GM12891 (cell line): ENCODE measurements at places on chromosomes 6 and 20.

DNA sequence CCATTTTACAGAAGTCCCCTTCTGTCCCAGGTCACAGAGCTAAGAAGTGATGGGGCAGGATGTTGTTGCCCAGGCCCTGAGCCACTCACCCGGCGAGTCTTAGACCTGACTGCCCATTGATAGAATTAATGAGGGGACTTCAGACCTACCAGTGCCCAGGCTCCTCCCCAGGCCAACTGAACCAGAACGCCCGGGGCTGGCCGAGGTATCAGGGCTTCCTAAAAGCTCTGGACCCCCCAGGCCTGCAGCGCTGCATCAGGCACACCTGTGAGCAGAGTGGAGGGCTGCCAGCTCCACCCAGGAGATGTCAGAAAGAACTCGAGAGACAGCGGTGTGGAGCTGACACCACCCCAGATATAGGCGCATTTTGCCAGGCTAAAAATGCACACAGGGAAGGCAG is 3.5 kb downstream of the GPR31 start:
- no peak for DNase-seq

- DNase-seq: no peak
Observed at GRCh38 chr6:168242940-168243225, 76.7 kb downstream of the DACT2 start.

DNA sequence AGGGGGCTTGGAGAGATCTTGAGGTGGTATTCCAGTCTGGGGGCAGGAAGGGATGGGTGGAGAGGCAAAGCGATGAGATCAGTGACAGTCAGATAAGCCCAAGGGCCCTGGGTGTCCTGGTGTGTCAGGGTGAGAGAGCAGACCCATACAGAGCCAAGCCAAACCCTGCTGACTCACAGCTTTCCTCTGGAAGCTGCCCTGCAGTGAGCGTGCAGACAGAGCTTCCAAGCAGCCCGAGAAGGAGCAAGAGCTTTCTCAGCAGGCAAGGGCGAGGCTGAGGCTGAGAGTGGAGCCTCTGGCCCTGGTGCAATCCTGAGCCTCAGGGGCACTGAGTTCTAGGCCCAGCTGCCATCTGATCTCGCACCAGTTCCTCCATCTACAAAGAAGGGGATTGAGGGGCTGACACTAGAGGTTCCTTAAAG is 91.1 kb upstream of the HIVEP1 start:
- DNase-seq: no peak

- DNase-seq: no peak
Observed at GRCh38 chr20:31587545-31588389, 17.3 kb upstream of the ID1 start.

DNA sequence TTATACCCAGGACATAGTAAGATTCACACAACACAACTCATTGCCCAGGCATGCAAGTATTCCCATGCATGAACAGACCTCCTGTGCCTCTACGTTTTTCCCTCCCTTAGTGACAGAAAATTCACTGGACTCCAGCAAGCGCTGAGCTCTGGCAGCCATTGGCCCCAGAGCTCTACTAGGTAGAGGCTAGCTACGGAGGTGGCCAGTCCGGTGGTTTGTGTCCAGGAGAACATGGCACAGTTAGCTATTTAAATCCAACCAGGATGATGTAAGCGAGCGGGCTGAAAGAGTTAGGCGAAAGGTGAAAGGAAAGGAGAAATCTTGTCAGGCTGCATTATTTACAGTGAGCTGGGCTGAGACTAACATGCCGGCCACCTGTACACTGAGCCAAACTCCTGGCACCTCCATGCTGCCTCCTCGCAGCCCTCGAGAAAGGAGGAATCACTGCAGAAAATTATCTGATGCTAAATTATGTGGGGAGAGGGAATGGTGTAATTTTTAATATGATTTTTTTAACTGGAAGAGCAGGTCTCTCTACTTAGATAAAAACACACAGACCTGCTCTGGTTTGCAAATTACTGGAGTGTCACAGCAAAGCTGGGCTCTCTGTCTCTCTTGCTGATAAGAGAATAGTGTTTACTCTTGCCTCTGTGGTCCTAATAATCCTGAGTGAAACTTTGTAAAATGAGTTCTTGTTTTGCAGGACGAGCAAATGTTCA is 50.1 kb upstream of the ARMC2 start:
- no peak for DNase-seq

DNA sequence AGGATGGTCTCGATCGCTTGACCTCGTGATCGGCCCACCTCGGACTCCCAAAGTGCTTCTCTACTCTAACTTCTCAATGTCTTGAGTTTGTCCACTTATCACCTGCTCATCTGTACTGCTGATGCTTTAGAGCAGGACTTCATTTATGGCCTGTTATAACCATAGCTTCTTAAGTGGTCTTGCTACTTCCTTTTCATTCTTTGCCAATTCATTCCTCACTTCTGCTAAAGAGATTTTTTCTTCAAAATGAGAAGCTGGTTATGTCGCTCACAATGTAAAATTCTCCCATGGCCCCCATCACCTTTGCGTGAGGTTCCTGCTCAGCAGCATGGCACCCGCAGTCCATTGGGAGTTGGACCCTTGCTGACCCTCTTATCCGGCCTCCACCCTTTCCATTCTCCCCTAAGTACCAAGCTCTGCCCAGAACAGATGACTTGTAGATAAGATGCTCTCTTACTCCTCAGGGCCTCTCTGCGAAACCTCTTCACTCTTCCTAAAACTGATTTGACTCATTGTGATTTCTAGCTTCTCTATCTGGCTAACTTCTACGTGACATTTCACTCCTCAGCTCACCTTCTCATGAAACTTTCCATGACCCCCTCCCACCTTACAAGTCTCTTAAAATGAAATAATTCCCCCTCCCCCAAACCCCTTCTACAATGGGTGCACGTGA is 13.9 kb upstream of the CD164 start:
- DNase-seq: no peak

- no peak for DNase-seq
Observed at GRCh38 chr20:29873946-29874345, 1383.5 kb upstream of the DEFB115 start.

- DNase-seq: no peak
Observed at GRCh38 chr20:25690427-25690826, 6.2 kb downstream of the ZNF337 start.

DNA sequence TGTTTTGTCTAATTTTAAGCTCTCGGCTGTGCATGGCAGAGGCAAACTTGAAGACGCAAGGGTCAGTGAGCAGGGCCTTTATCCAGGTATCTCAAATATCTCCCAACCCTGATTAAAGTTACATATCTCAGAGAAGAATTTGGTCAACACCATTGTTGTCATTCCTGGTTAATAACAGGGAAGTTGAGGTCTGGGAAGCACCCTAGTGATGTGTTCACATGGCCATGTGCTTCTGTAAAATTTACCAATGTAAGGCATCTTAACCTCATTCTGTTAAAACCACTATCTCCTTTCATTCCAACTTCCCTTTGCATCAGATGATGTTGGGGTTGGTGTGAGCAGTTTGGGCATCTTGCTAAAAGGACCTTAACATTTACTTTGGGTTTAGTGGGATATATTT is 4.0 kb upstream of the FAM110A start:
- no peak for DNase-seq

DNA sequence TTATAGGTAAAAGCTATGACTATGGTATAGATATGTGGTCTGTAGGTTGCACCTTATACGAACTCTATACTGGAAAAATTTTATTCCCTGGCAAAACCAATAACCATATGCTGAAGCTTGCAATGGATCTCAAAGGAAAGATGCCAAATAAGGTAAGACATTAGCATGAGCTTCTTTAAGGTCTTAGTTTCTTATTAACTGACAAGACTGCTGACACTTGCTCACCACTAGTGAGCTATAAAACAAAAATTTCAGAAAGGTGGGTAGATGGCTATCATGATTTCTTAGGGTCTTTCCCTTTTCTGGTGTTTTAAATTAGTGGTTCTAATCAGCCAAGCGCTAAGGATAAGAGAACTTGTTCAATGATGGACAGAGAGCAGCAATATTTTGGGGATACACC is 21.9 kb downstream of the FAM217A start:
- DNase-seq: no peak

DNA sequence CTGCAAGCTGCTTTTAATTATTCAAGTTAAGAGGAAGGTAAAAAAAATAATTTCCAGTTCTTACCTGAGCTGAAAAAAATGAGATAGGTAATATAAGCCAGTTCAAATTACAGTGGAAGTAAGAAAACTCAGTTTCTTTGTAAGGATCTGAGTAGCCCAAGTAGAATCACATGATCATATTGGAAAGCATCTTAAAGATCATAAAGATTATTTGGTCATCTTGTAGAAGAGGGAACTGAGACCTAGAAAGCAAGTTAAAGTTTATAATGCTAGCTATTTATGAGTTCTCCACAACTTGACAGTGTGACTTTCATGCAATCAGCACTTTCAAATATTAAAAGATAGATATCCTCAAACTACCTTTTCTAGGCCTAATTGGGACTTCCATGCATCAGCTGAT is 80.5 kb downstream of the FARS2 start:
- no peak for DNase-seq

DNA sequence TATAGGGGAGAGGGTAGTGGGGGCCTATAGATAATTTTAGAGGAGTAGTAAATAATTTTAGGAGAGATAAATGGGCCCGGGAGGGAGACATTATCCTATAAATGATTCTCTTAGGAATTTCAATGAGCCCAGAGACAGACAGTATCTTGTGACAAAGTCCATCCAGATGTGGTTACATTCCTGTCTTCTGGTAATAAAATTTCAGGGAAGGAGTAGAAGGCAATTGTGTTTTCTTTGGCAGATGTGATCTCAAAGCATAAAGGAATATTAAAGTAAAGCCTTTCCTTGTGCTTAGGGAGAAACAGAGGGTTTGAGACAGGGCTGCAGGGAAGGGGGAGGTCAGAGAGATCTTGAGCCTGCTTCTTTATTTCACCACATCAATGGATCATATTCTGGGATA is 979.8 kb upstream of the GJE1 start:
- DNase-seq: no peak

- DNase-seq: no peak
Observed at GRCh38 chr6:101770116-101770515, 376.6 kb downstream of the GRIK2 start.

DNA sequence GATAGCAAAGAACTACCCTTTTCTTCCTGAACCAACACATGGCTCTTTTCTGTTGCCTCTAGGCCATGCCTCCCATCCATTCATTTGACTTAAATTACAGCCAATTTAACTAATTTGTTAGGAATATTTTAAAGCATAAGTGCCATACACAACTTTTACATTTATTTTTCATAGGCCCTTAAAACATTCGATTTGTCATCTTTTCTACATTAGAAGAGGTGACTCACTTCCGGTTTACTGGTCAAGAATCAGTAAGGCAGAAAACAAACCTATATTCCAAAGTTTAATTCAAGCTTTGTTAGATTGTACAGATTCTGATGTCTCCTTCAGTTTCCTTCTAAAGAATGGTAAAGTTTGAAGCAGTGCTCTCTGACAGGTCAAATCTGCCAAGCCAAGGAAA is 344.3 kb downstream of the SAMD5 start:
- no peak for DNase-seq

GRCh38 chr6:36665180-36665579 is 13.3 kb upstream of the CDKN1A start:
- no peak for DNase-seq

DNA sequence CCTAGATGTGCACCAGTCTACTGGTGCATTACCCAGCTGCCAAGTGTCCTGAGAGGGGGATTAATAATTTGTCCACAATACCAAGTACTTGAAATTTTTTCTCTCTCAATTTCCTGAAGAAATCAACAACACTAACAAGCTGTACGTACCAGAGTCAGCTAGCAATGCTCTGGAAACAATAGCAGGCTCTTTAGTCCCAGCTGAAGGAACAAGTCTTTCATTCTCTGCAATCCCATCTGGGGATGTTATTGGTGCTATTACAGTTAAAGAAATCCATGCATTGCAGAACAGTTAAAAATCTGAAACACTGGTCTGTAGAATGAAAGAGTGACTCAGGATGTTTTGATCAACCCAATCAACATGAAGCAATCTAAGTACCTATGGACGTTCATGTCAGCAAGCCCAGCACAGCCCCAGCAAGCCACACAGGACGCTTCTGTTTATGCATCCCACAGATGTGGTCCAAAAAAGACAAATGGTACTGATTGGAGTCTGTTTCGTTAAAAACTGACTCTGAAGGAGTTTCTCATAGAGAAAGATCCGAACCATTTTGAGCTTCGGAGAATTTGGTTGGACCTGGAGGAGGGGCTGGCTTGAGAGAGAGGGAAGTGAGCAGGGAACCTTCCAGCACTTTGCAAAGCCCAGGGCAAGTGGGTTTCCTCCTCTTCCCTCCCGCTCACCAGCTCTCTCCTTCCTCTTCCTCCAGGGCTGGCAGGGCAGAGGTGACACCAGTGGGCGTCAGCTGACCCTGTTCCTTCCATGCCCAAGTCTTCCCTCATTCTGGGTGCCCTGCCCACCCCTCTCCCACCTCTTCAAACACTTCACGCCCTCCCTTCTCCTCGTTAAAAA is 11.9 kb downstream of the PRR18 start:
- DNase-seq: no peak

DNA sequence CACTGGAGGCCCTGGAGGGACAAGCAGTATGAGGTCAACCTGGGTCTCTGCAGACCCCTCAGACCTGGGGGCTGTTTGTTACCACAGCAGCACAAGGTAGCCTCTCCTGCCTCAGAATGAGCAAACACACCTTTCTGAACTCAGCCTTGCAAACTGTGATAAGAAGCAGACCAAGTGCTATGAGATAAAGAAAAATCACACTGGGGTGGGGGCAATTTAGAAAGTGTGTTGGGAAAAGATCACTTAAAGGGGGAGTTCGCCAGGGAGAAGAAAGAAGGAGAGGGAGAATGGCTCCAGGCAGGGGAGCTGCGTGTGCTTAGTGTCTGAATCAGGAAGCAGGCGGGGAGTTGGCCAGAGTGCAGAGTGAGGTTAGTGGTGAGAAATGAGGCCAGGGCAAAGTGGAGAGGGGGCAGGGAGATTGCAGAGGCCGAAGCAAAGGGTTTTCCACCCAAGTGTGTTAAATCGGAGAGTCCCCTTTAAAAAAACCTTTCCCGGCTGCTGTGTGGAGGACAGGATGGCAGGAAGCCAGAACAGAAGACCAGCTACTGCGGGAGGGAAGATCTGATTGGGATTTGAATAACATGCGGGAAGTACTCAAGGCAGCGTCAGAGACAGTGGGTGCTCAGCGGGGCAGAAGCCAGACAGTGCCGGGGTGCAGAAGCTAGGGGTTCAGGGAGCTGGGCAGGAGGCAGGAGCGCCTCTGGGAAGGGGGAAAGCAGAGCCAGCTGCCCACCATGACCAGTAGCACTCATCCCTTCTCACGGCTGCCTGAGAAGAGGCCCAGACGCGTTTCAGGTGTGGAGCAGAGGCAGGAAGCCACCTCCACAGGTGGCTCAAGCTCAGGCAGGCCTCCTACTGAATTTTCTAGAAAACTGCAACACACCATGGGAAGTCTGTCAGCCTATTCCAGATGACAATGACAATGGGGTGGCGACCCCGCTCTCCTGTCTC is 9.0 kb downstream of the ADA start:
- DNase-seq: no peak

DNA sequence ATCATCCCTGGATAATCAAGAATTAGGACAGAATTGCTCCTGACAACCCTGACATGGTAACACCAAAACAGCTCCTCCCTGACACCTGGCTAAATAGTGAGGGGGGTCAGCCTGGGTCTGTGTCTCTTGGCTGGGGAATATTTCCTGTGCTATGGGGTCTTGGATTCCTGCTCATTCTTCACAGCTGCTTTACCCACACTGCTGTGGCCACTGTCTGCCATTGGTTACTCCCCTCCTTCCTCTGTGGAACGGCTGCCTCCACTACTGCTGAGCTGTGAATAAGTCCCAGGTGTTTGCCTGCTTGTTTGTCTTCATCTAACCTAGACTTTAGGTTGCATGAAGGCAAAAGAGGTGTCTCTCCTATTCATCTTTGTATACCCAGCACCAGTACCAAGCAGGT is 33.9 kb upstream of the TXLNB start:
- no peak for DNase-seq
